GM10248 (cell line): ENCODE measurements at places on chromosomes 16 and 17.
A peak's percentile ranks its signal among the peaks of the same experiment; 100 is the strongest.

DNA sequence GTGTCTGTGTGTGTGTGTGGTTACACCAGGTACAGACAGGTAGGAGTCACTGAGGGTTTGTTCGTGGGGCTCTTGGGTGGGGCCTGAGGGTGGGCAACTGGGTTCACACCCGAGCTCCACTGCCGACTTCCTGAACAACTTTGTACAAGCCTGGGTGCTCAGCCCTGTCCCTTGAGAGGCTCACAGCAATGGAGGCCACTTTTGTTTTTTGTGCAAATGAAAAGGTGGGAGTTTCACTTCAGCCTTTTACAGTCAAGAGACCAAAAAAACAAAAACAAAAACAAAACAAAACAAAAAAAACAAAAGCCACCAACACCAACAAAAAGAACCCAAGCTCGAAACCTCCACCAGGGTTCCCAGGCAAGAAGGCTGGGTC lies 2.4 kb downstream of the RHBDF2 start:
- peak; percentile 61 for DNase-seq

GRCh38 chr16:15716694-15717447 lies 66.8 kb downstream of the NDE1 start:
- DNase-seq, result no peak

DNA sequence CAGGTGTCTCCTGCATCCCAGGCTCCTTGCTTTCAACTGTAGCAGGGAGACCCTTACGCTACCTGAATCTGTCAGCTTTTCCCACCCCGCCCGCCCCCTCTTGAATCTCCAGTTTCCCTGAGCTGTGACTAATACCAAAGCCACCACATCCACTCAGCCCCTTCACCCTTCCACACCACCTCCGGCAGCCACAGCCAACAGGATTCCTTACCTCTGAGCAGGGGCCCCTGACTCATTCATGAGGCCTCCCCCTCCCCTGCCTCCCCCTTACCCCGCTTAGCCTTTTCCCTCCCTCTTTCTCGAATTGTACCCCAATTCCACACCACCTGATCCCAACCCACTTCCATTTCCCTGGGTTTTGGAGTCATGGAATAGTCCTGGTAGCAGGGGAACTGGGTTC lies 2.3 kb downstream of the STX1B start:
- no peak for DNase-seq

GRCh38 chr17:48472411-48473281 lies 42.6 kb upstream of the SKAP1 start:
- DNase-seq, result no peak

GRCh38 chr17:57197466-57198071 lies 58.8 kb upstream of the MSI2 start:
- no peak for DNase-seq

DNA sequence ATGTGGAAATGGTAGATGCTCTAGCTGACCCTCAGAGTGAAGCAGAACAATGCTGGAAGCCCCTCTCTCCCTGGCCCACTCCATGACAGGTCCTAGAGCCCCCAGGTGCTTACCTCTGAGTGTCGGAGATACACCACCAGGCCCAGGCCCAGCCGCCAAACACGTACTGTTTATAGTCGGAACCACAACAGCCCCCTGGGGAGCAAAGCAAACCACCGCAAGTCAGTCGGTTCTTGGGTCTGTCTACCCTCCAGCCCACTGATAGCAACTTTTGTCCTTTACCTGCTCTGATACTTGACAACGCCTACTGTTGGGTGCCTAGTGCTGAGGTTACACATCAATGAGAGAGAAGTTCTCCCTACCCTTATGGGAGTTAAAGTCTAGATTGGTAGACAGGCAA lies 8.7 kb downstream of the FLOT2 start:
- no peak for DNase-seq

DNA sequence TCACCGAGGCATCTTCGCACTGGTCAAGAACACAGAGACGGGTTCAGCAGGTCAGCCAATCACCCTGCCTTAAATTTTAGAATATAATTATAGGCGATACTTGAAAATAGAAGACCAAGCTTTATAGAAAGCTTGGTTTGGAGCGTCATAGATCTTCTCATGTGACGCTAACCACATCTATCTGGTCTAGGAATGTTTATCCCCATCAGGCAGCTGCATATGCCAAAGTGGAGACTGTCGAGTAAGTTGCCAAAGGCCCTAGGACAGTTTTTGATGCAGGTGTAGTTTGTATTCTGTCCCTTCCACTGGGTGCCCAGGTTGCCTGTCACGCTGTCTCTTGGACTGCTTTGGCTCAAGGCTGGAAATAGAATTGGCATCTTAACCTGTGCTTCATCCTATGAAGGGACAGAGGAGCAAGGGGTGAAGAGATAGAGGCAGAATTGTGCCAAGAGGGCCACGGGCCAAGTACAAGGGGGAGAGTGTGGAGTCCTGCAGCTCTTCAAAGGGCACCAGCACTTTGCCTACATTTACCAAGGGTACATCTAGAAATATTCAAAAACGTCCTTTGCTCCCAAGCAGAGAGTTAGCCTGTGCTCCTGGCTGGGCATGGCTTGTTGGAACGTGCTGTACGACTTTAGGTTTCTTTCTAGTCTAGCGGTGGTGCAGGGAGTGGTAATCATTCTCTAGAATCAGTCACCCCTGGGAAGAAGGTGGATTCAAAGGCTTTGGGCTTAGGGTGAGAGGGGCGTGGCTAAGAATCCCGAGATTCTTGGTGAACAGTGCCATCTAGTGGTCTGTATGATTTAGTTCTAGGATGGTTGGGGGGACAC lies 5.3 kb upstream of the WIPI1 start:
- DNase-seq, result peak; percentile 62

DNA sequence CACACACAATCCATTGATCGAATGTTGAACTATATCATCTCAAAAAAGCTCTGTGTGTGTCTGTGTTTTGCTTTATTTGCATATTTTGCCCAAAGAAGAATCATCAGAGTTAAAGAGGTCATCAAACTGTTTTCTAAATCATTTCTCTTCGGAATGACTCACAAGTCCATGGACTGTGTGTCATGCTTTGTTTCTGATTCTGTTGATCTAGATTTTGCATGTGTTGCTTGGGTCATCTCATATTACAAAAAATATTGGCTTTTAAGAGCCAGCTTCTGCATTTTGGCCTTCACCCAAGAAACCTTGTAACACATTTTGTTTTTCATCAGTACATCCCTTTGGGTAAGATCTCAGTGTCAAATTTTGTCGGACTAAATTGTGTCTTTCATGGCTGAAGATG lies 471.2 kb upstream of the HSBP1 start:
- no peak for DNase-seq

DNA sequence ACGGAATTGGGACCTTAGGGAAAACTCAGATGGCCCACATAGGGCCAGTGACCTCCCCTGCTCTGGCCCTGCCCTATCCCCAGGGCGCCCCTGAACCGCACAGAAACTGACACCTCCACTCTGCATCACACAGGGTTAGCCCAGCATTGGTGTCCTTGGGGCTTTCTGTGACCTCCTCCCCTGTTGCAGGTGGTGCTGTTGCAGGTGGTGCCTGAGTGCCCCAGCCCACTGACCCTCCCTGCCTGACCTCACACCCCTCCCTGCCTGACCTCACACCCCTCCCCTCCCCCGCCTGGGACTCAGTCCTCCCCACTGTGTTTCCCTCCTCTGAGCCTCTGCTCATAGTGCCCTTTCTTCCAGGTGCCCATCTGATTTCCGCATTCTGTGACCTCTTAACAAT lies 21.4 kb downstream of the TNFRSF13B start:
- no peak for DNase-seq

DNA sequence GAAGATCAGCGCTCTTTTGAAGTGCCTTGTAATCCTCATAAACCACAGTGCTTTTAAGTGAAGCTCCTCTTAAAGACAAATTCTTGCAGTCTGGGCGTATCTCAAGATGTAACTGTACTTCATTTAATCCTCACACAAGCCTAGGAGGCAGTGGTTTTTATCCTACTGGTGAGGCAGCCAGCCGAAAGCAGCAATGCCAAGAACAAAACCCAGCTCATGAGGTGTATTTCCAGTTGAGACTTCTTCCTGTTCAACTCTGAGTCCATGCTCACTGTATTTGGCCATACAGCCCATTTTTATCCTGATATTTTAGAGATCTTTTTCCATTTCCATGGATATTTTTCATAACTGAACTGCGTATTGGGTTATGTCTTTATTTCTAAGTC lies 13.7 kb downstream of the CTRB2 start:
- no peak for DNase-seq

GRCh38 chr17:81599719-81600486 lies 37.0 kb downstream of the NPLOC4 start:
- no peak for DNase-seq

DNA sequence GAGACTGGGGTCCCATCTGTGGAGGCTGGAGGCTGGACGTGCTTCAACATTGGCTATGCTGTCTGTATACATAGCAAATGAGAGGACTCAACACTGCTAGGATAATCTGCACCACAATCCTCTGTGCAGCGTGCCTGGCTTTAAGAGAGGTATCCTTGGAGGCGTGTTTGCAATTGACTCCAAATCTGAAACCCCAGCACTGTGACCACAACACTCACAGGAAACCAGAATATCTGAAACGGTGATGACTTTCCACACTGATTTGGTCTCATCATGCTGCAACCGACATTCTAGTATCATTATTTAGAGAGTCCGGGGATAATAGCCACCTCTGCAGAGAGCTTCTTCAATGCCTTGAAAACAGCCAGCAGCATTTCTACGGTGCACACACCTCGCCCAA lies 35.1 kb downstream of the TLE7 start:
- DNase-seq, result no peak

GRCh38 chr17:19004421-19005136 lies at the start of gene FAM83G:
Gene FAM83G, minus strand, starts transcription at chr17:19004764. Its CDS starts 723 bp downstream, at chr17:19004041.
- DNase-seq, result peak; percentile 90

DNA sequence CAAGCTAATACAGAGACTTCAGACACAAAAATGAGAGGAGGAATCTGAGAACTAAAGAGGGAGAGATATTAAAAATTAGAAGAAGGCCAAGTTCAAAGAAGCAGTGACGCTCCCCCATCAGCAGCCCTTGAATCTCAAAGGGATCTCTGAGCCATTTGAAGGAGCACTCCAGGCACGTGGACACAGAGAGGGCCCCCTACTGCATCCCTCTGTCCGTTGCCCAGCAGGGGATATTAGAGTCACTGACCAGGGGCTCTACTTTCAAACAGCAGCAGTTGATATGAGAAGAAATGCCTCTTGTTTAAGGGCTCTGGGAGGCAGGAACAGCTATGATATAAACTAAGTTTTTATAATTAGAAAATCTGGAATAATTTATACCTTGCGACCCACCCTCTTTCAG lies 479.0 kb upstream of the SALL1 start:
- DNase-seq, result no peak

DNA sequence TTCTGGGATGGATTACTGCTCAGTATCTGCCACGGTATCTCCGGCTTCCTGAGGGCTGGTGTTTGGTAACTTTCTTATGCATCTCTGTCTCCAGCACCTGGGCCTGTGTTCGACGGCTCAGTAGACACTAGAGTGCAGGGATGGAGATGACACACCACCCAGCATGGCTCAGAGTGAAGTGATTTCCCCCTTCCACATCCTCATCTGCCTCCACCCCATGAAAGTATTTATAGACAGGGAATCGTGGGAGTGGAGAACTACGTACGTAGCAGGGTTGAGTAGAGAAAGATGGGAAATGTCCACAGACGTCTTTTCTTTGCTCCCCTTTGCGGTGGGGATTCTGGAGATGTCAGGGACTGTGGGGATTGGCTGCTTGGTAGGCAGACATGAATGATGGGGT lies 11.8 kb upstream of the SLC25A19 start:
- DNase-seq, result no peak

DNA sequence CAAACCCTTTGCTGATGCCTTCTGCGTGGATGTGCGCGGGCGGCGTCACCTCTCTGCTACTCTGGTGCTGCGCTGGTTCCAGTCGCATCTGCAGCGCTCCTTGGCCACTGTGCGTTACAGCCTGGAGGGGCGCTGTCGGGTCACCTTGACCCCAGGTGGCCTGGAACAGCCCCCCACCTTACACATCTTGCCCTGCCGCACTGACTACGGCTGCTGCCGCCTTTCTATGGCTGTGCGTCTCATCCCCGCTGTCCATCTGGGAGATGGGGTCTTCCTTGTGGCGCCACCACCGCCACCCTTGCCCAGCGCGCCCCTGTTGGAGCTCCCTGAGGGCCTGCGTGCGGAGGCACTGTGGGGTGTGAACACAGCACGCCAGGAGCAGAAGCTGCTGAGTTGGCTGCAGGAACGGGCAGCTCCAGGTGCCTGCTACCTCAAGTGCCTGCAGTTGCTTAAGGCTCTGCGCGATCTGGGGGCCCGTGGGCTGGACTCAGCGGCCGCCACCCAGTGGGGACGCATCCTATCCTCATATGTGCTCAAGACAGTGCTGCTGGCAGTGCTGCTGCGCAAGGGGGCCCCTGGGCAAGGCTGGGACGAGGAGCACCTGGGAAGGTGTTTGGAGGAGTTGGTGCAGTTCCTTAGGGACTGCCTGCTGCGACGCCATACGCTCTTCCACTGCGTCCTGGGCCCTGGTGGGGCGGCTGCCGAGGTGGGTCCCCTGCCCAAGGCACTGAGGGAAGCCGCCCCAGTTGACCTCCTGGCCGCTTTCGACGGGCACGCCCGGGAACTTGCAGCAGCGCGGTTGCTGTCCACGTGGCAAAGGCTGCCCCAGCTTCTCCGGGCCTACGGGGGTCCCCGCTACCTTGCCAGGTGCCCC lies 1.6 kb downstream of the ITPRIPL2 start:
- no peak for DNase-seq

DNA sequence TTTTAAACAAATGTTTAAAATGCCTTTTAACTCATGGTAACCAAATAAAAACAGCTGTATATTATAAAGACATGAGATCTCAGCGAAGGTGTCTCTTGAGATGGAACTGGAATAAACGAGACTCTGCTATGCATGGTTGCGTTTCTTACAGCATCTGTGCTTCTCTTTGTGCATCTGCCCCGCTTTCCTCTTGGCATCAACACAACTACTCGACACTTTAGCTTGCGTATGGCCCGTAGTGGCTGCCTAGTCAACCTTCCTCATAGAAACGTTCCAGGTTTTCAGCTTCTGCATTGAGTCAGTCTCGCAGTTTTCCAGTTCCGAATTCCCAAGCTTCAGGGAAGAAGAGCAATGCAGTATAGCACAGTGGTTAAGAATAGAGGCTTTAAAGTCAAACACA lies 214.9 kb downstream of the CEP112 start:
- no peak for DNase-seq

DNA sequence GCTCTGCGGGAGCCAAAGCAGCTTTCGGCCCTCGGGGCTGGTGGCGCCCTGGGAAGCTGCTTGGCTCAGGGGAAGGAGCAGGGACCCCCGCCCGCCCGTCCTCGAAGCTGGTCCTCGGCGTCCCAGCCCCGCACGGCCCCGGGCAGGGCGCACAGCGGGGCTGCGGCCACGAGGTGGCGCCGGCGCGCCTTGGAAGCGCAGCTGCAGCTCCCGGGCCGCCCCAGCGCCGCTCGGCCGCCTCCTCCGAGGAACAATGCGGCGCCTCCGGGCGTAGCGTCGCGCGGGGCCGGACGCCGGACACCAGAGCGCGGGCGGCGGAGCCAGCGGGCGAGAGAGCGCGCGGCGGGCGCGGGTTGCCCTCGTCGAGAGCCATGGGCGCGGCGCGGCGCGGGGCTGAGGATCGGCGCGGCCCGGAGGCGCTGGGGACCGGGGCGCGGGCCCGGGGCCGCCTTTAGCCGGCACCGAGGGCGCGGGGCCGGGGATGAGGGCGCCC lies at the start of gene MGAT5B:
Gene MGAT5B (plus strand): TSS at position 229 of the 493 bp plus-strand sequence. CDS start 626 bp downstream, outside the sequence.
- DNase-seq, result peak; percentile 93
